ENCODE measurements at places on chromosomes 11 and 22.

DNA sequence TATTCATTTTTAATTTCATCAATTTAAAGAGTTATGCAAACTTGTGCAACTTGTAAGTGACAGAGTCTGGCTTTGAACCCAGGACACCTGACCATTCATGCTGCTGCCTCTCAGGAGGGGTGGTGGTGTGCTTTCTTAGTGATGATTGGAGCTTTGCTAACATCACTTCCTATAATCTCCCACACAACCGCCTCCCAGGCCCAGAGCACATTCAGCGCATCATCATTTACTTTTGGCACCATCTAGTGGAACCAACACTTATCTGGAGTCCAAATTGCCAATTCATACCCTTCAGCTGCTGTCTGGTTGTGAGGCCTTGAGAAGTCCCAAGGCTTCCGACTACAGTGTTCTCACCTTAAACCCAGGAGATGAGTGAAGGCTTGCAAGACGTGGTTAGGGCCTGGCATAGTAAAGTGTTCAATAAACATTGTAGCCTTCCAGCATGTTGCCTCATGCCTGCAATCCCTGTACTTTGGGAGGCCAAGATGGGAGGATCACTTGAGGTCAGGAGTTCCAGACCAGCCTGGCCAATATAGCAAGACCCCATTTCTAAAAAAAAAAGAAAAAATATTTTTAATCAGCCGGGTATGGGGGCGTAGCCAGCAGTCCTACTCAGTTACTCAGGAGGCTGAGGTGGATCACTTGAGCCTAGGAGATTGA lies 1.1 kb upstream of the TTLL1 start:
- DNase-seq = peak; percentile 71

DNA sequence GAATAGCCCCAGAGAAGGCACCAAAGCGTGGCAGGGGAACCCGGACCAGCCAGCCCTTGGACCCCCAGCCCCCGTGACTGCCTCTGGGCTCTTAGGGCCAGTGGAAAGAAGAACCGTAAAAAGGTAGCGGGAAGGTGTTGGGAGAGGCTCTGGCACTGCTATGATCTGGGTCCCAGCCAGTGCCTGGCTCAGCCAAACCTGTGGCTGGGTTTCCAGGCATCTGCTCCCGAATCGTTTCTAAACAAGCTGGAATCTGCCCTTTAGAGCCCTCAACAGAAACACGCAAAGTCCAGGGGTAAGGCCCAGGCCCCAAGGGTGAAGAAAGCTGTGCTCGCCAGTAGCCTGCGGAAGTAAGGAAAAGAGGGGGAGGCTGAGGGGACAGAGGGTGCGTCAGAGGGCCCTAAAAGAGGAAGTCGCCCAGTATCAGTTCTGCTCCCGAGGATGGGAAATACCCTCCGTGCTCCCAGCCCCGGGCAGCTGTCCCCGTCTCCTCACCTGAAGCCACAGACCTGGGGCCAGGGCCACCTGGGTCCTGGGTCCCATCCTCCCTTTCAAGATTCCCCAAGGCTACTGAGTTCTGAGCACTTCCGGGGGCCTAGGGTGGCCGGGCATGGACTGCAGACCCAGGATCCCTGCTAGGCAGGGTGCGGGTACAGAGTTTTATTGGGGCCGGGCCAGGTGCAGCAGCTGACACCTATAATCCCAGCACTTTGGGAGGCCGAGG lies 24.7 kb downstream of the IL10RA start:
- no peak for DNase-seq

- no peak for DNase-seq
Observed at GRCh38 chr11:69144316-69145049, 11.3 kb upstream of the SMIM38 start.

DNA sequence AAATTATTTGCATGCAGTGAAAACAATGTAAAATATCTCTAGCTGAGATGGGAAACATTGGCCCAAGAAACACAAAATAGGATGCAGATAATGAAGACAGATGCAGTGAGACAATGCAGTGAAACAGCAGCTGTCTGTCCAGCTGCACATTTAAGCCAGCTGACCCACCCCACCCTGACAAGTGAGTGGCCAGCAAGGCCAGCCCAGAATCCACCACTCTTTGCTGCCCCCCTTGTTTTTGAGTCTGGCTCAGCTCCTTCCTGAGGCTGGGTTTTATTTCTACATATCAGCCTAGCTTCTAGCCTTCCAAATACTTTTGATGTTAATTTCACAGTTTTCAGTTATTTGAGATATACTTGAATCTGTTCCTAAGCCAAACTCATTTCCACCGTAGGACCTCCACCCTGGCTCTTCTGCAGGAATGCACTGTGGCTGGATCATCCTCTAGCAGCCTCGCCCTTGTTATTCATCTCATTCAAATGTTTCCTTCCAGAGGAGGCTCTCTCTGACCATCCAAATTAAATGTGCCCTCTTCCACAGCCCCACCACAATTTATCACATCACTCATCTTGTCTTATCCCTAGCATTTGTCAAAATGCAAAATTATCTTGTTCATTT lies 154.1 kb upstream of the POU2AF2 start:
- no peak for DNase-seq

DNA sequence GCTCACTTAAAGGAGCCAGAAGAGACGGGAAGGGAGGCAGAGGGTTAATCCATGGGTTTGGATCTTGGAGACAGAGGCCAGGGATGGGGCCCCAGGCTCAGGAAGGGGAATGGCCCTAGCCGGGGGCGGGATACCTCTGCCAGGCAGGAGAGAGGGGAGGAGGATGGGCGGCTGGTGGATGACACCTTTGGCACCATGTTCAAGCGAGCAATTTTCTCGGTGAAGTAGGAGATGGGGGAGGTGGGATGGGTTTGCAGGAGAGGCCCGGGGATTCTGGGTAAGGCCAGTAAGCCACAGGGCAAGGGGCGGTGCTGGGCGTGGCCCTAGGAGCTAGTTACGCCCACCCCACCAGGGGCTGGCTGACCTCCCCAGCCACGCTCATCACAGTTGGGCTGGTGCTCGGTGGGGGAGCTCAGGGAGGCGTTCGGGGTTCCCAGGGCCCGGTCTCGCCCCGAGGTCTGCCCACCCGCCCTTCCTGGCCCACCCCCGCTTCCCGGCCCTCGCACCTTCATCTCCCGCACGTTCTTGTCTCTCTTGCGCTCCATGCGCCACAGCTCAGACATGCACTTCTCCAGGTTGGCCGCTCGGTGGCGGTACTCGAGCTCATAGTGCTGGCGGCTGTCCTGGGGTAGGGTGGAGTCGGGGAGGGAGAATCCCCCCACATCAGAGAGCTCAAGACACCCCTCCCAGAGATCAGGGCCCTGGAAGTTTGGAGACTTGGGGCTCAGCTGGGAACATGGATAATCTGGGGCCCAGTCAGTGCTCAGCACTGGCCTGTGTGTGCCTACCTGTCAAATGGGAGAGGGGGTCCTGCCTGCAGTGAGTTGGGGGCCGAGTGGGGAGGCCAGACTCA lies 12.7 kb downstream of the BAIAP2L2 start:
- DNase-seq = no peak

DNA sequence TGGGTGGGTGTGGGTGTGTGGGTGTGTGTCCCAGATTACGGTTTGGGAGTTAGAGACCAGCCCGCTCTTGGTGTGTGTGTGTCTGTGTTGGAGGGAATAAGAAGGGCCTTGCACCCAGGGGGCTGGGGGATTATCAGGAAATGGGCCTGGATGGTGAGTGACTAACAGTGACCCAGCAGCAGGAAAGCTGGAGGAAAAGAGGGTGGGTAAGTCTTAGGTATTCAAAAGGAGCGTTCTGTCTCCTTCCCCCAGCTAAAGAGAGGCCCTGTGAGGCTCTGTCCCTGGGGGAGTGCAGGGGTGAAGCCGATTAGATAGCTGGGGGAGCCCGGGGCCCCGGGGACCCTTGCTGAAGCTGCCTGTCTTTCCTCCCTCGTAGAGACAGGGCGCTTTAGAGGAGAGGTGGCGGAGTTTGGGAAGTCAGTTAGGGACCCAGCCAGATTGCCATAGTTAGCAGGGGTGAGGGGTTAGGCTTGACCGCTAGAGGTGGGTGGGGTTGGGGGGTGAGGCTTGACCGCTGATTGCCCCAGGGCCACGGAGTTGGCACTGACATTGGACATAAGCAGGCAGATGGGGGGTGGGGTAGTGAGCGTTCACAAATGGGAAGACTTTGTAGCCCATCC lies 1.5 kb downstream of the OAF start:
- DNase-seq = no peak

DNA sequence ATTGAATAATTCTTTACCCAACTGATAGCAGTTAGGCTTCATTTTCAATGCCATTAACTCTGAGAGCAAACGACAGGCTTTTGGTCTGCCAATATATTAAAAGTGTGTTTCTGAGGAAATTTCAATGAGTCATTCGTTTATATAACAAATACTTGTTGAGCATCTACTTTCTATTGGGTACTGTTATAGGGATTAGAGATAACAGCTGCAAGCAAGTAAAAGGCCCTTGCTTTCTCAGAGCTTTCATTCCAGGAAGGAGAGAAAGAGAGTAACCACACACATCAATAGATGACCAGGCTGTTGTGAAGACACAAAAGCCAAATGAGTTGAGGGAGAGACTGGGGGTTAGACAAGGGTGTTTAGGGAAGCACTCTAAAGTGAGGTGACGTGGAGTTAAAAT lies 35.7 kb downstream of the CD44 start:
- no peak for DNase-seq
